Caco-2 (cell line): ENCODE measurements at places on chromosomes 7 and 10.

DNA sequence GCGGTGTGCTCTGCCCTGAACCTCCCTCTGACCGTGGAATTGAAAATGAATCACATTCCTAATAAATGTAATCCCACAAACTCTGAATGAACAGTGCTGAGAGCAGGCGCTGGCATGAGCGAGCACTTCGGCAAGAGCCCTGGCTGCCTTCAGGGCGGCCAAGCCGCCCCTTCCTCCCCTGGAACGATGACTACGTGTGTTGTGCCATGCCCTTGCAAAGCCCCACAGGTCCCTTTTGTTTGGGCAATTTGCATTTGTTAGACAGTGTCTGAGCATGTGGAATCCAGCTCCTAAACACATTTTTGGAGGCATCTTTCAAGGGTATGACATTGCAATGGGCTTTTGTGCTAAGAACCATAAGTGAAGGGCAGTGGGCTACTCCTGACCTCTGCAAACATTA is 95.6 kb upstream of the MKI67 start:
- no peak for DNase-seq

GRCh38 chr7:1530946-1531262 is 402 bp downstream of the MAFK start:
- DNase-seq, result no peak

DNA sequence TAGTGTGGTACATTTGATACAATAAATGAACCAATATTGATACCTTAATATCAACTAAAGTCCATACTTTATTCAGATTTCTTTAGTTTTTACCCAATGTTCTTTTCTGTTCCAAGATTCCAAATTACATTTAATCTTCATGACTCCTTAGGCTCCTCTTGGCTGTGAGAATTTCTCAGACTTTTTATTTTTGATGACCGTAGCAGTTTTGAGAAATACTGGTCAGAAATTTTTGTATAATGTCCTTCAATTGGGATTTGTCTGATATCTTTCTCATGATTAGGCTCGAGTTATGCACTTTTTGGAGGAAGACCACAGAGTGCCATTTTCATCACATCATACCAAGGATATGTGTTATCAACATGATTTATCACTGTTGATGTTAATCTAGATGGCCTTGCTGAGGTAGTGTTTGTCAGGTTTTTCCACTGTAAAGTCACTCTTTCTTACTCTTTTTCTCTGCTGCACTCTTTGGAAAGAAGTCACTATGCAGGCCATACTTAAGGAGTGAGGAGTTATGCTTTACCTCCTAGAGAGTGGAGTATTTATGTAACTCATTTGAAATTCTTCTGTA is 12.9 kb upstream of the ENTPD1 start:
- DNase-seq, result no peak

GRCh38 chr7:105438847-105439173 is 50.1 kb upstream of the SRPK2 start:
- DNase-seq, result no peak

DNA sequence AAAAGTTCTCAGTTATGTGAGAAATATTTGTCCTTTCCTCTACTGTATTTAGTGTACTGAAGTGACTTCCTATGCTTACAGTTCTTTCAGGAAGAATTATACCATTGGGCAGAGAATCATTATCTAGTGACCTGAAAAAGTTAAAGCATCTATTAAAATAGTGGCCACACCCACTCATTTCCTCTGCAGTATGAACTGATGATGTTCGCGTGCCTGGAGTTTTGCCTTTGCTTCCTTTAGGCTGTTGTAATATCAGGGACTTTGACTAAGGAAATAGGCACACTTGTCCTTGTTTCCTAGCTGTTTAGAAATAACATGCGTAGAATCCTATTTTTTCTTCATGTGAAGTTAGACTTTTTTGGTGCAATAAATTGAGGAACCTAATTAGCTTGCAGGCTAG is 100.7 kb downstream of the ZMYND11 start:
- DNase-seq, result no peak

DNA sequence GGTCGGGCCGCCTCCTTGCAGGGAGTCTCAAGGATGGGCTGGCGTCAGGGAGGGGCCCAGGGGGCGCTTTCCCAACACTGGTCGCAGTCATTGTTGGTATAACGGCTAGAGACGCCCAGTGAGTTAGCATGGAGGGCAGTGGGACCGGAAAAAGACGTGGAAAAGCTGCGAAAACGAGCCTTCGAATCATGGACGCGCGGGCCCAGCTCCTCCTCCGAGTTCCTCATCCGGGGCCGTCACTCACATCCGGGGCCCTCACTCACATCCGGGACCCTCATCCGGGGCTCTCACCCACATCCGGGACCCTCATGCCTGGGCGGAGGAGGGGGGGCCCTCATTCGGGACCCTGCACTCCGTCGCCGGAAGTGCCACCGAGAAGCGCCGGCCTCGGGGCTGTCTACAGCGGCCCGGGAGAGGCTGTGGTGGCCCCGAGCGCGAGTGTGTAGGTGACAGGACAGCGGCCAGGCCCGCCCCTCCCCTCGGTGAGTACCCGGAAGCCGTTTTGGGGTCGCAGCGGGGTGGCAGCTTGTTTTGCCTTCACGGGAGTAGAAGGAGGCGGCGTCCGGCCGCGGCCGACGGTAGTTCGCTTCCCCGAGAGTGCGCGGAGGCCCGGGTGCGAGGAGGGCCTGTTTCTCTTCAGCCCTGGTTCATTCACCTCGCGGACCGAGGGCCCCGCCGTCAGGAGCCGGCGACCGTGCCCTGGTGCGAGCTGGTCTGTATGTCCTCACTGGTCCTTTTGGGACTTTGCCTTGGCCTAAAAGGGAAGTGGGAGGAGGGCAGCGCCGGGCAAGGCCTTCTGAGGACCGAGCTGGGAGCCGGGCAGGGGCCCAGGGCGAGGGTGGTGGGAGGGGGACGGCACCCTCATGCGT is at the start of gene ZNF655:
Gene ZNF655 (plus strand): TSS at position 337 of the 869 bp plus-strand sequence. CDS start 1,918 bp downstream, outside the sequence.
- DNase-seq, result peak; percentile 83

- peak; percentile 50 for DNase-seq
Observed at GRCh38 chr7:22697876-22698606, 29.0 kb upstream of the IL6 start.

GRCh38 chr7:42690794-42691639 is 220.9 kb downstream of the C7orf25 start:
- DNase-seq, result peak; percentile 42

DNA sequence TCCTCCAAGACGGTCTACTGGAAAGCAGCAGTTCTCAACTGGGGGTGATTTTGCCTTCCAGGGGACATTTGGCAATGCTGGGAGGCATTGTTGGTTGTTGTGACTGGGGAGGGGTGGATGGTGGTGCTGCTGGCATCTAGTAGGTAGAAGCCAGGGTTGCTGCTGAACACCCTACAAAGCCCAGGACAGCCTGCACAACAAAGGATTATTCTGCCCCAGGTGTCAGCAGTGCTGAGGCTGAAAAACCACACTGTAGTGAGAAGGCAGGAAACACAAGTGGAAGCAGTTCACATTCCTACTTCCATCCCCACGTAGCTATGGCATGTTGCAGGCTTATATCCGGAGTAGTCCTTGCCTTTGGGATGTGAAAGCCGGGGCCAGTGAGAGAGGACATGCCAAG is 86.9 kb downstream of the AOAH start:
- DNase-seq, result no peak

GRCh38 chr10:74432841-74433594 is 282.0 kb downstream of the ADK start:
- DNase-seq, result no peak

DNA sequence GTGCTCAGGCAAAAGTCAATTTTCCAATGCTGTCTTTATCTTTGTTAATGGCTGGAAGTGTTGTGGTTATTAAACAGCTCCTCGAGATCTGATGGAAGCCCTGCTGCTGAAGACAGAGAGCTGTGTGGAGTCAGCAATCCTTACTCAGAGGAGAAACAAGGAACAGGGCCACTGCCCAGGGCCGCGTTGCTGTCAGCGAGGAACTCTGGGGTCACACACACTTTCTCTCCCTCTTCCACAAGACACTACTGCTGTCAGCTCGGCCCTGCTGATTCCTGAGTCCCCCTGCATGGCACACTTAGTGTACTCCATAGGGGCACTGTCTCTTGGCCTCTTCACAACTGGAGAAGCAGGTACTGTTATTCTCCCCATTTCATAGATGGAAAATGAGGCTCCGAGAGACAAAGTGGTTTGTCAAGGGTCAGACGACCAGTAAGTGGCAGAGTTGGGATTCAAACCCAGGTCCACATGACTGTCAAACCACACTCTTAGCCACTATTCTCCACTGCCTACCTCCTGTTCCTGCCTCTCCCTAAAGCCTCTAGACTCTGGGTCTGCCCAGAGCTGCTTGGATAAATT is 29.3 kb upstream of the PDCD4 start:
- no peak for DNase-seq

- no peak for DNase-seq
Observed at GRCh38 chr10:13047529-13048206, 46.2 kb upstream of the CCDC3 start.

DNA sequence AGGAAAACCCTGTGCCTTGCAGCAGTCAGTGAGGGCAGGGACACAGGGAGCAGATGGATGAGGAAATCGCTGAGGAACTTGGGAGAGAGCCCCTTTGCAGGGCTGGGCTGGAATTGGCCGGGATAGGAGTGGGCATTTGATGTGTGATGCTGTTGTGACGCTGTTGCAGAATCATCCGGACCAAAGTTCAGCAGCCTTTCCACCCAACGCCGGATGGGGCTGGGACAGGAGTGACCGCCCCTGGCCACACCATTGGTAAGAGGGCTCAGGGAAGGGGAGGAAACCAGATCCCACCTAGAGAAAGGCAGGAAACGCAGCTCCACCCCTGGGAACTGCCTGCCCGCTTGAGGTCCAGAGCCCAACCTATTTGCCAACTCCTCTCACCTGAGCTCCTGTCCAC is 33.9 kb downstream of the PAX2 start:
- no peak for DNase-seq

DNA sequence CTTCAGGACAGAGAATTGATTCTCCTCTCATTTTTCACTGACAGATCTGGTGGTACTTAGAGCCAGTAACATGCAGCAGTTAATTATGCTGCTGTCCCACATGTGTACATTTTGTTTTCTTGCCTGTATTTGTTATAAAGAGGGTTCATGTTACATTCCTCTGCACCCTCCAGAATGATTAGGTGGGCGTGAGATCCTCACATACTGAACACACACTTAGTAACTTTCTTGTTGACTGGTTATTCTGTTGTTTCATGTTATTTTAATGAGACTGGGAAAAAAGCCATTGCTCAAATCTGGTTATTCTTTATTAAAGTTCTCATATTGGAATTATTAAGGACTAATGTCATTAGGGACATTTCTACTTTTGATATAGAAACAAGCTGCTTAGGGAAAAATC is 409.1 kb downstream of the SDK1 start:
- DNase-seq, result no peak

DNA sequence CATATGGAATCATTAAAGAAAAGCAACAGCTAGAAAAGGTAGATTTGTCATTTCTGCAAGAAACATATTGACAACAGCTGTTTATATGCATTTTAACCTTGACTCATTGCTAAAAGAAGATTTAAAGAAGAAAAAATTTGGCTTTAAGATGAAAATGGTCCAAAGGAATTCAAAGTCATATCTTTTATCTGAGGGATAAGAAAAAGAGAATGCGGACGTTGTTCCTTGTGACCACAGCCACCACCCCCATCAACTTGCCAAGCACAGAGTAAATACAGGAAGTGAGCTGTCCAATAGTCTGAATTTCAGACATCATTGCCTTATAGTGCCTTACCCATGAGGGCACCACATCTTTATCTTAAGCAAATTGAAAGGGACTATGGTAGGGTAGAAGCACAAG is 7.3 kb upstream of the CRPPA start:
- DNase-seq, result no peak

DNA sequence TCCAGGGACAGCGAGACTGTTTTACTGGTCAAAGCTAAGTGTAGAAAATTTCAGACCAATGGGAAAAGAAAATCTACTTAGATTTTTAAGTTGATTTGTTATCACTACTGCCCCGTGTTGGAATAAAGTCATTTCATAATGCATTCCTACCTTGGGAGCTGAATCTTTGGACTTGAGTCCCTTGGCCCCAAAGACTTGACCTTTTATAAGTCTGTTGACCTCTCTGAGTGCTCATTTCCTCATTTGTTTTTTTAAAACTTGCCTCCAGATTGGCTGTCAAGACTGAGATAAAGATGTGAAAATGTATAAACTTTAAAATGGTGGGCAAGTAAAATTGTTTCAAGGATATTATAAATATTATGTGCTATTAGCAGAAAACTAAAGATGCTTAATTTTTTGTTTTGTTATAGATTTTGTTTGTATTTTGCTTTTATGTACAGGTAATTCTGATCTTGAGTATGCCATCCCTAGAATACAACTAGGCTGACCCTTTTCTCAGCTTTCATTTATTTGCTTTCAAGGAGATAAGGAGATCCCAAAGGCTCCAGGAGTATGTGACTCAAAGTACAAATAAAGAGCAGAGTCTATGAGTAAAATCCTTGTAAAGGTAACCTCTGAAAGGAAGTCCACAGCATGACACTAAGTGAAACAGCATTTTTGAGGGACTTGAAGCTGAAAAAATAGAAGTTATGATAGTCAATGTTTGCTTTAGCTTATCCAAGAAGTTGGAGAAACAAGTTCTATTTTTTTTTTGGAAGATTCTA is 54.6 kb downstream of the TMEM26 start:
- peak; percentile 34 for DNase-seq

- DNase-seq, result no peak
Observed at GRCh38 chr7:2471396-2471795, 4.8 kb downstream of the GRIFIN start.

GRCh38 chr7:30327813-30328212 is 43.4 kb downstream of the ZNRF2 start:
- no peak for DNase-seq

GRCh38 chr7:66255534-66256100 is 50.5 kb downstream of the TPST1 start:
- no peak for DNase-seq

DNA sequence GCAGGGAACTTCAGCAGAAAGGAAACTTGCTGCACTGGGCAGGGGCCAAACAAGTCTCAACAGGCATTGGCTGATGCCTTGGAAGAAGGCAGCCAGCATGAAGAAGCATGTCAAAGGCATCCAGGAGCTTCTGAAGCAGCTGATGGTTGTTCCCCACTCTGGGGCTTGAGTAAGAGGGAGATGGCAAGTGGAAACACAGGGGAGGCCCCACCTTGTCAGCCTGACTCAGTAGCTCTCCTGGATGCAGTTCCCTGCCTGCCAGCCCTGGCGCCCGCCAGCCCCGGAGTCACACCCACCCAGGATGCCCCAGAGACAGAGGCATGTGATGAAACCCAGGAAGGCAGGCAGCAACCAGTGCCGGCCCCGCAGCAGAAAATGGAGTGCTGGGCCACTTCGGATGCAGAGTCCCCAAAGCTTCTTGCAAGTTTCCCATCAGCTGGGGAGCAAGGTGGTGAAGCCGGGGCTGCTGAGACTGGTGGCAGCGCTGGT is 96.5 kb downstream of the TACC2 start:
- DNase-seq, result no peak

- DNase-seq, result no peak
Observed at GRCh38 chr7:93030605-93031225, 87.1 kb downstream of the SAMD9 start.
